ENCODE measurements at places on chromosomes 3 and 15.

GRCh38 chr3:139309061-139309591 lies 34.7 kb upstream of the MRPS22 start:
- no peak for DNase-seq

DNA sequence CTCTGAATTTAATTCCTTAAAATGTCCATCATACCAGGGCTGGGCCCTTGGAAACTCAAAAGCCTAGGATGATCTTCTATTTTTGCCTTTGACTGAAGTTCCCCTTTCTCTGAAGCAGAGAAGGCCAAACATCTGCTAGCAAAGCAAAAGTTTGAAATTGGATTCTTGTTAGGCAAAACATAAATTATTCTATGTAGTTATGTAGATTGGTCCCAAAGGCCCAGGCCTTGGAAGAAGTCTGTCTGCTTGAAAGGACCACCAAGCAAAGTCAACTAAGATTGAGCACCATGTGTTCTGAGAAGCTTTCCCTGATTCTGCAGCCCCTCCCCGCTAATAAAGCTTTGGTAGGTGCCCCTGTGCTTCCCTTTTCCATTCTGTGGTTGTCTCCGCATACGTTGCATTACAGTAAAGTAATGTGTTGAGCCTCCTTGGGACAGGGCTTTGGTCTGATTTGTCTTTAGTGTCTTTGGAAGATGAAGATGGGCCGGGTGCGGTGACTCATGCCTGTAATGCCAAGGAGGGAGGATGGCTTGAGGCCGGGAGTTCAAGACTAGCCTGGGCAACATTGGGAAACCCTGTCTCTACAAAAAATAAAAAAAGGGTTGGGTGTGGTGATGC lies 56.4 kb downstream of the RPL39L start:
- DNase-seq = no peak

DNA sequence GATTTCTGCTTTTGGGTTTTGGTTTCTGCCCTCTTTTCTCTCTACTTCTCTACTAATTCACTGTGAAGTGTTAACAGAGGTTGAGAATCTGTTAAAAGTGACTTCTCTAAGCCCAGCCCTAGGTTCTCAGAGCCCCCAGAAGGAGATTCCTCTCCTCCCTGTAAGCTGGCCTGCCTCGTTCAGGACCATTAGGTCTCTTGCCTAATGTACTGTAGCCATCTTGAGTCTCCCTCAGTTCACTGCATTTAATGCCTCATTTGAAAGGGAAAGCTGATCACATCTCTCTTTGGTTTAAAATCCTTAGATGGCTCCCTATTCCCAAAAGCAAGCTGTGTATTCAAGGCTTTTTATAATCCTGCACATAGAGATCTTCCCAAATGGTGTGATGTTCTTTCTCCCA lies 16.3 kb downstream of the RTP1 start:
- DNase-seq = no peak

DNA sequence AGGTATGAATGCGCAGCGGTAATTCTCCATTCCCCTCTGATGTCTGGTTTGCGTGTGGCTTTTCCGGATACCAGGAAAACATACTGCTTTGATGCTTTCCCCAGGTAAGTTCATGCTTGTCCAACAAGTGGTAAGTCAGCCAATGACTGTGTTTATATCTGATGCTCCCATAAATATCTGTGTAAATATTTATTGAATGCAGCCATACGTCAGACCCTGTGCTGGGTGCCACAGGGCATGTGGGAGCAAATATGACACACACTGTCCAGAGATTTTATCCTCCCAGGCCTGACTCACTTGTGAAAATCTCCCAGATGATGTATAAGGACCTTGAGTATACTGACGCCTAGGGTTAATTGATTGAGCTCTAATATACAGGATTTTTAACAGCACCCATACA lies 29.6 kb upstream of the CEMIP start:
- DNase-seq = no peak

DNA sequence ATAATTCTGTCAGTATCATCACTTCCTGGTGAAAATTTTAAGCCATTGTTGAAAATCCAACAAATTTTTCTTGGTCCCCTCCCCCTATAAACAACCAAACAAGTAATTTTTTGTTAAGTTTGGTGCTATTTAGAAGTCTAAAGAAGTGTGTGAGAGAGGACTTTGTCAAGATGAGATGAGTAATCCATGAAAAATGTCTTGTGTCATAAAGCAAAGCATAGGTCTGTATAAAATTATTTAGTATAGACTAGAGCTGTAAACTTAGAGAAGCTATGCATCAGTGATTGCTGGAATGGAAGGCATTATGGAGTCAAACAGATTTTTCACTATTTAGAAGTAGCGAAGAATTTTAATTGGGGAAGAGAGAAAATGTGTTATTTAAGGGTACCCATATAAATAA lies 31.4 kb downstream of the MAPK6 start:
- no peak for DNase-seq

DNA sequence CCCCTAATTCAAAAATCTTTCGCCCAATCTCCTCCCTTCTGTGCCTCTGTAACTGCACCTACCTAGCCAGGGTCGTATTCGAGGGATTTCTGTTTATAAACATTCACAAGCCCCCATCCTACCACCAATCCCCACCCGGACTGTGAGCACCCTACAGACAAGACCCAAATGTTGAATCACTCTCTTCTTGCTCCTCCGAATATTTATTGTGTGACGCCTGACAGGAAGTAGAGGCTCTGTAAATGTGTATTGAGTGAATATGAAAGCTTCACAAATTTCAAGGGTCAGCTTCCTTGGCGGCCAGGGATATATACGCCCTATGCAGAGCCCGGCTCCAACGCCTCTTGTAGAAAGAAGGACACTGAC lies 1.6 kb downstream of the BDH1 start:
- no peak for DNase-seq

DNA sequence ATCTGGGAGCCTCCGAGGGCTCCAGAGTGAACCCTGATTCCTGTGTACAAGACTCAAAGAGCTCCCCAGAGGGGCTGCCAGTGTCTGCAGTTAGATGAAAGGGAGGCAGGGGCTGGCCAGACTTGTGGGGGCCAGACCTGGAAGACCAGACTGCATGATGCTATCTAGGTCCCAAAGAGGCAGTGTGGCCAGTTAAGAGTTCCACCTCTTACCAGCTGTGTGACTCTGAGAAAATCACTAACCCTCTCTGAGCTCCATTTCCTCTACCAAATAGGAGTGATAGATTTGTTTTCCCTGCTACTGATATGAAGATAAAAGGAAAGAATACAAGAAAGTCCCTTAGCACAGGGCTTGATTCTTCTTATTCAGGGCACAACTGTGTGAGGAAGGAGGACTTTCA lies 29.0 kb downstream of the ACSBG1 start:
- no peak for DNase-seq

- DNase-seq = peak; percentile 16
These were observed 5.4 kb downstream of the VIPR1 start for GRCh38 chr3:42507761-42508335.

GRCh38 chr15:89976246-89976600 lies 24.9 kb upstream of the ZNF710 start:
- no peak for DNase-seq

DNA sequence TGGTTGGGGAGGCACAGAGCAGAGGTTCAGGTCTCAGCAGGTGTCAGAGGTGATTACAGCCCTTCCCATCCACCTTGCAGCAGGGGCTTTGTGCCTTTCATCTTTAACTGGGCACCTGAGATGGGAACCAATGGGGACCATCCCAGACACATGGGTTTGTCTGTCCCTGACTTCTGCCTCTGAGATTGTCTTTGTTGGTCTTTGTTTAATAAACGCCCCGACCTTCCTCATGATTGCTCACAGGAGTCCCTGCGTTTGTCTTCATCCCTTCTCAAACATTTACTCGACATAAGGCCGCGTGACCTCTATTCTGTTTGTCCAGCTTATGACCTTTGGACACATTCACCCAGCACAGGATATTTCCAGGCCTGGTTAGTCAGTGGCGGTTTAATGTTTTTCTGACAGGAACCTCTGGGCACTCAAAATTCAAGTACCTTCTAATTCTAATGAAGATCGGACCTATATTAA lies 5.9 kb downstream of the ZSCAN2 start:
- no peak for DNase-seq

- no peak for DNase-seq
These were observed 14.2 kb upstream of the MB21D2 start for GRCh38 chr3:192931825-192932224.

- DNase-seq = no peak
These were observed 726.7 kb upstream of the NR2F2 start for GRCh38 chr15:95603802-95604201.

DNA sequence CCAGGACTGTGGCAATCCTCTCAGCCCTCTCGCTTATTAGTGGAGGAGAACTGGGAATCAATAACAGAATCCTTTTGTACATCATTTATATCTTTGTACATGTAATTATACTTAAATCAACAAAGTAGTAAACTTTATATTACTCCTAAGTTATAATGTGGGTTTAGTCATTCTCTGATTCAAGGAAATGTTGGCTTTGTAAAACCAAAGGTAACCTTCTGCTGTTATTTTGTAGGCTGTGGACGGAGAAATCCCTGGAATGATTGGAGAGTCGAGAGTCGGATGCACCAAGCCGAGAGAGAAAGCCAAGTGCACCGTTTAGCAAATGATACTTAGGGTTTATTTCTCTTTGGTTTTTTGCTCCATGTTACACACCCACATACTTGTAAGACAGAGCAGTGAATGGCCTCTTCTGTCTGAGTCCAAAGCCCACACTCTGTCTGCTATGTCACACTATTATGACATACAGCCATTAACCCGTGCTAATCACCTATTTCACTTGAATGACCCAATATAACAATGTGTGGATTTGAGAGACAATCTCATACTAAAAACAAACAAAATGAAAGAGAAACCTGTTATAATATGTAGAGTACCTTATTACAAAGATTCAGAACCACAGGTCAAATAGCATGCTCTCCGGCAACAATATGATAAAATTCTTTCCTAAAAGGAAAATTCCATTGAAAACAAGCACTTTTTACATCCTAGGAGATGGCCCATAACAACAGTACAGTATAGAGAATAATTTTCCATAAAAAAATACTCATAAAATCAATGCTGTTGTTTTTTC lies 72.2 kb downstream of the MECOM start:
- DNase-seq = no peak

GRCh38 chr3:142213298-142213697 lies 12.1 kb downstream of the GK5 start:
- DNase-seq = no peak

DNA sequence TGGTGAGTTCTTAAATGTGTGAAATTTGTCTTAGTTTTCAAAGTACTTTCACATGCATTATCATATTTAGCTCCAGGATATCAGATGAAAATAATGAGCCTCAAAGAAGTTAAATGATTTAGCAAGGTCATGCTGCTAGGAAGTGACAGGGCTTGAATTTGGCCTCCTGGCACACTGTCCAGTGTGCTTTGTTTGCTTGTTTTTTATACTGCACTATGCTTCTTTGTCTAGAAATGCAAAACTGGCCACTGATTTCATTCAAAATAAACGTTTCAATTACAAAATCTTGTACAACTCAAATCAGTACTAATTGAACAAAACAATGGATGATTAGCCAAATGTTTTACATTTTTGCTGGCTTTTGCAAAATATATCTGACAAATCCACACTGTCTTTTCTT lies 583.3 kb upstream of the CBLB start:
- DNase-seq = no peak

- DNase-seq = no peak
These were observed 30.8 kb downstream of the CORO2B start for GRCh38 chr15:68609629-68610028.

DNA sequence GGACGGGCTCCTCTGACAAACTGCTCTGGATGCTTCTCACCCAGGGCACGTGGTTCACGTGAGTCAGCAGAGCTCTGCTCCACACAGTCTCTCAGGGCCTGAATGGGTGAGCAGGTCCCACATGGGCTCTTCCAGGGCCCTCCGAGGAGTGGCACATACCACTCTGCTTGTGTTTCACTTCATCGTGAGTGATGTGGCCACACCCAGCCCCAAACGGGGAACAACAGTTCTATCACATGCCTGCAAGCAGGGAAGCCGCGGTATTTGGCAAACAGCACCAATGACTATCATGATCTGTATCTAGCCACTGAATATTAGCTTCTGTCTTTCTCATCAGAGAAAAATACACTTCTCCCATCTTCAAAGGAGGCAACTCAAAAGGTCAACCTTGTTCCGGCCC lies 352.8 kb downstream of the GABRG3 start:
- DNase-seq = no peak

DNA sequence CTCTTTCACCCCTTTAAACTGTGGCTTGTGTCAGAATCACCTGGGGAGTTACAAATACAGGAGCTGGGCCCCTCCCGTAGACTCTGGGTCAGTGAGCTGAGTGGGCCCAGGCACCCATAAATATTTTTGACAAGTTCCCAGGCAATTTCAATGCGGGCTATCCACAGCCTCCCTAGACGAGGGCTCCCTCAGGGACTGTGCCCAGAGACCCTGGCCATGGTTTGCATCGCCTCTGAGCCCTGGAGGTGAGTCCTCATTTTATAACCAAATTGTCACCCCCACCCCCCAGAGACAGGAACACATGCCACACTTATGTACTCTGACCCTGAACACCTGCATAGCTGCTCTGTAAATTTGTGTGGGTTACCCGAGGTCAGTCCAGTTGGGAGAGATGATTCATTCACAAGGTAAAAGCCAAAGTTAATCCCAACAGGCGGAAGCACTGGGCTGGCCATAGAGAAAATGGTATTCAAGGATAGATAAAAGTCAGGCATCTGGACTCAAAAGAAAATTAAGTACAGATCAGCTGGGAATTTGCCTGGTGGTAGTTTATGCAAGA lies 146.5 kb upstream of the SLC6A11 start:
- no peak for DNase-seq

DNA sequence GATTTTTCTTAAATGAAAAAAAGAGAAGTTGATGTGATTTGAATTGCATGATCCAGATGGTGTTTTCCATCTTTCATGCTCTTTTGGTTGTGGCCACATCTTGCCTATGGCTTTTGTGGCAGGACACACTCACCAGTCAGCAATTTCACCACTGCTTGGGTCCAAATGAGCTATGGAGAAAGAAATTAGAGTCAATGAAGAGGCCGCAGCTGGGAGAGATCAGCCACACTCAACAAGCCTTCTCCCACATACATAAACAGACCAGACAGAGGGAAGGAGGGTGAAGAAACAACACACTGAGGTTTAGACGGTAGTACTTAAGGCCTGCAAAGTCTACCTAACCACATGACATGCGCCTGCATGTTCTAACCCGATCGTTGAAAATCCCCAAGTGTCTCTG lies 110.7 kb upstream of the CDIN1 start:
- no peak for DNase-seq

DNA sequence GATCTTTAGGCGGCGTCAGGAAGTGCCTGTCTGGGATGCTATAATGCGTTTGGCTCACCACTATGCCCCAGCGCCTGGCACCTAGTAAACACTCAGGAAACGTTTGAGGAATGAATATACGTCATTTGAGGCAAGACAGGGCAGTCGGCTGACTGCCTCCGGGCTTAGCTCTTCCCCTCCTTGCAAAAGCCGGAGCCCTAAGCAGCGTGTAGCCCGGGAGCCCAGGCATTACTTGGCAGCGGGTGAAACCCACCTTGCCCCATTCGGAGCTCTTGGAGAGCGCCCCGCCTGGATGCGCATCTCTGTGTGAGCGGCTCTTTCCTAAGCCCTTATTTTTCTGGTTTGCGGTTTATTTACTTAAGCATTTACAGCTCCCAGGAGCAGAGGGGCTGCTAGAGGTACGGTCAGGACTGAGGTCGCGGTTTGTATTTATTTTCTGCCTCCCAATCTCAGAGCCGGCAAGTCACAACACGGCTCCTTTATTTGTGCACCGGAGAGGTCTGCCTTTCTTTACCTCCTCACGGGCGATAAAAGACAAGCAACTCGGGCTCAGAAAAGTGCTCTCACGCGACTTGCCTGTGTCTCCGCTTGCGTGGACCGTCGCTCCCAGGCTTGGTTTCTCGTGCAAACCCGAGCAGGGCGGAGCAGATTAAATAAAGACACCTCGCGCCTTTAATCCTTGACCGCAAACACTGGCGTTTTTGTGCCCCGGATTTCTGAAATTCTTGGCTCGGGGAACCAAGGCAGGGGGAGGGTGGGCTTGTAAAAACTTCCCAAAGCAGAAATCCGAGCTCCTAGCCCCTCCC lies 737 bp upstream of the ITPR1 start:
- peak; percentile 64 for DNase-seq
